Keratinocyte (primary cell): ENCODE measurements at places on chromosomes 7 and 10.

DNA sequence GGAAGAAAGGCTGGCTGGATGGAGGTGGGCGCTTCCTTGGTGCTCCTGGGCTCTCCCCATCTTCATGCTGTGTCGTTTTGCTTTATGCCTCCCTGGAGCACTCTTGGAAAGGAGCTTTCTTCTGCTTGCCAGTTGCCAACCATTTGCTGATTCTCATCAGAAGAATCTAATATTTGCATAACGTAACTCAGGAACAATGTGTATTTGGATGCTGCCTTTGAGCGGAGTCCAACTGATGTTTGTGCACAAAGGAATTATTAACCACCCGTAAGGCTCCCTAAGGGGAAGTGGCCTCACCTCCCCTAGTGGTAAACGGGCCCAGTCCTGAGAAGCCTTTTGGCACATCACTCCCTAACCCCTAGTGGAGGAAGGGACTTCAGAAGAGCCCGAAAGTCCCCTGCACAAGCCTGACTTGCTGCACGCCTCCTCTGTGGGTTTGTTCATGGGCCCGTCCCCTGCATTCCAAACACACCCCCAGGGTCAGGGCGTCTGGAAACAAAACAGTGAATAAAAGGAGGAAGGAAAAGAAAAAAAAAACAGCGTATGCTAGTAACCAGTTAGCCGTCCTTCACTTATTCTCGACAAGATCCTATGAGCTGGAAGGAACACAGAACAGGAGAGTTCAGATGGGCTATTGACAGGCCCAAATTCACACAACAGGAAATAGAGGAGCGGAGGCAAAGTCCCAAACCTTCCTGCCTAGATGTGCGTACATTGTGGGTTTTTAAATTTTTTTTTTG lies 602.2 kb downstream of the LRMDA start:
- DNase-seq: no peak

GRCh38 chr10:5776136-5776880 lies 36.9 kb downstream of the GDI2 start:
- no peak for DNase-seq

DNA sequence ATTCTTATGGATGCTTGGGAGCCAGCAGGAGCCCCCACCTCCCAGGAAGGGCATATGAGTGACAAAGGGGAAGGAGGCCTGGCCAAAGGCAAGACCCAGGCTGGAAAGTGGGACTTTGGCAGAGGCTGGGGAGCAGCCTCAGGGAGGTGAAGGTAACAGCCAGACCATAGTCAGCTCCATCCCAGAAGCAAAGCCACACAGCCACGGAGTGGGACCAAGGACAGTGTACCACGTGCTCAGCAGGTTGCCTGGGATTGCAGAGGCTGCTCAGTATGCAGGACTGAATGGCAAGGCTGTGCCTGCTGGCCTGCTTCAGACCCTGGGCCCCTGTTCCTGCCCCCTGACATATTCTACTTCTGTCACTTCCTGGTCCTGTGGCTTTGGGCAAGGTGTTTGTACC lies 17.6 kb upstream of the GPR26 start:
- DNase-seq: no peak

- DNase-seq: no peak
Observed at GRCh38 chr10:121452581-121452980, 145.7 kb downstream of the FGFR2 start.

DNA sequence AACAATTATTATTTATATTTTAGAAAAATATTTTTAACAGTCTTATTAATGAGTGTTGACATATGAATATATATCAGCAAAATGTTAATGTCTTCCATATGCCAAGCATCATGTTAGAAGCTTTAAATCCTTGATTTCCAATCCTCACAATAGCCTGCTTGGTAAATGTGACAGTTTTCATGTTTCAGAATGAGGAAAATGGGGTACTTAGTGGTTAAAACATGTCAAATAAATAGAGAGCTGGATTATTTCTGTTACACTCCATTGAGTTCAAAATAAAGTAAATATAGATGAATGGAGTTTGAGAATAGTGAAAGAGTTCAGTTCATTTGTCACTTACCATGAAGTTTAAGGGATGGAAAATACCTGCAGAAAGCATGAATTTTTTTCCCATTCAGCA lies 377.4 kb downstream of the MALRD1 start:
- no peak for DNase-seq

GRCh38 chr10:121425623-121426022 lies 172.6 kb downstream of the FGFR2 start:
- DNase-seq: no peak

DNA sequence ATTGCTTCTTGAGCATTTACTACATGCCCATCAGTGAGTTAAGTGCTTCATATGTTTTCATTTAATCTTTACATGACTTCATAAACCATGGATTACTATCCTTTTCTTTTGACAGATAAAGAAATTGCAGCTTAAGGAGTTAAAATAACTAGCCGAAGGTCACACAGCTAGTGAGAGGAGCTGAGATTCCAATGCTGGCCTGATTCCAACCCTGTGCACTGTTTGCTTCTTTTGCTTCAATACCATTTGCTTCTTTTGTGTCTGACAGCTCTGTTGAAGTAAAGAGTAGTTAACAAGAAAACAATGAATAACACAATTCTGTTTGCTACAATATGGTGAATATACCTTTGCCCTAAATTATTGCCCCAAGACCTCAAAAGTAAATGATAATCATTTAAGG lies 132.4 kb downstream of the GRM3 start:
- no peak for DNase-seq
